ENCODE measurements at places on chromosomes 11 and 22.

DNA sequence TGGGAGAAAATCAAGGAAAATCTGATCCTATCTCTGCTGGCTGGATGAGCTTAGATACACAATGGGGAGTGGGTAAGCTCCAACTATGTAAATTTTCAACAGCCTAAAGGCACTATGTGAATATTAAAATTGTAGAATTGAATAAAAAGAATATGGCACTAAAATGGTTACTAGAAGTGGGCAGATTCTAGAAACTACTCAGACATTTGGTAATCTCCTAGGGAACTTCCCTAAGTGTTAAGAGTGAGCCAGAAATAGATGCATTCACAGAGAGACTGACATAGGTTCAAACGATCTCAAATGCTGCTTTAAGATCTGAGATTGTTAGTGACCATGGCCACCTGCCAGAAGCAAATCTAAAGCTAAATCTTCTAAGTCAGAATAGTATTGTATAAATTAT lies 4.3 kb upstream of the OR52E1 start:
- DNase-seq, result no peak

- DNase-seq, result no peak
Observed at GRCh38 chr11:66956689-66957290, 1.4 kb downstream of the PC start.

- DNase-seq, result no peak
Observed at GRCh38 chr22:28018461-28018927, 99.4 kb upstream of the PITPNB start.

DNA sequence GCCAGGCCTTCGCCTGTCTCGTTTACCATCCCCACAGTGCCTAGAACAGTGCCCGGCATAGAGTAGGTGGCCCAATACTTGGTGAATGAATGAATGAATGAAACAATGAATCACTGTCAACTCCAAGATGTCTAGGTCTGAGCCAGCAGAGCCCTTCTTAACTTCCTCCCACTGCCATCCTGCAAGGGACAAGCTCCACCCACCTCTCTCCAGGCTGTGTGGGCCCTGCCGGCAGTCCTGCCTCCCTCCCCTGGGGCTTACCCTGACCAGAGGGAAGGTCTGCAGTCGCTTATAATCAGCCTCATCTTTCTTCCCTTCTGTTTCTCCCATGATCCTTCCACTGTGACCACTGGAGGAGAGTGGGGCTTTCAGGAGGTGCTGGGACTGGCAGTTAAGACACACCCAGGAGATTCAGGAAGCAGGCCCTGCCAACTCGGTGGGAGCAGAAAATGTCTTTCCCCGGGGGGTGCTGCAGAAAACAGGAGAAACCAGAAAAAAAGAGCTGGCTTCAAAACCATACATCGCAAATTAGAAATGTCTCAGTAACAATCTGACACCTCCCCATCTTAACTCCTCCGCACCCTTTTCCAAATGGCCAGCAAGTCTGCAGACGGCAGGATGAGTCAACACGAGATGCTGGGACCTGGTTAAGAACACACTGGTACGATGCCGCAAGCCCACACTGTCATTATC lies 11.4 kb downstream of the DNAL4 start:
- no peak for DNase-seq

- DNase-seq, result no peak
Observed at GRCh38 chr22:19606332-19607191, 82.4 kb upstream of the CLDN5 start.

DNA sequence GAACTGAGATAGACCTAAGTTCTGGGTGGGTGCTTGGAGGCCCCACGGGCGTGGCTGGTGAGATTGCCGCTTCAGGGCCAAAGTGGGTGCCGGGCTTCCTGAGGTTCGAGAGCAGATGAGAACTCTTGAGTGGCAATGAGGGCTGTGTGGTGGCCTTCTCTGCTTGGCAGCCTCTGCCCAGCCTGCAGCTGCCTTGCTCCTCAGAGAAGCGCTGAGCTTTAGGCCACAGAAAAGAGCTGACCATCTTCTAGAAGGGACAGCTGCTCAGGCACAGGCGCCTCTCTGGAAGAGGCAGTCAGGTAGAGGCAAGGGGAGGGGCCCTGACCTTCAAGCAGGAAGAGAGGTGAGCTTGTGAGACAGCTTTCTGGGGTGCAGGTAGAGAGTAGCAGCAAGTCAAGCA lies 72.8 kb downstream of the MED15 start:
- no peak for DNase-seq

DNA sequence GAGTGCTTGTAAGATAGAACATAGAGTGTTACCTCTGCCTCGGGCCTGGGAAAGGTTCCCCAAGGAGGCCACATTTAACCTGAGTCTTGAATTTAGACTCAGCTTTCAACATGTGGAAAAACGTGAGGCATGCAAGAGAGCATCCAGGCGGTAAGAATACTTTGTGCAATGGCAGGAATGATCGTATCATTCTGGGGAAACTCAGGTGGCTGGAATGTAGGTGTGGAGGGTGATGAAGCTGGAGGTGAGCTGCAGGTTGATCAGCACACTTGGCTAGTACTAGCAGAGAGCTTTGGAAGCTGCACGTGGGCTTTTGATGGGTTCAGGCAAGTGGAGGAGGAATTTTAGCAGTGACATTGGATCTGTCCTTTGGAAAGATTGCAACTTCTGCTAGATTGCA lies 270.3 kb upstream of the RAG2 start:
- no peak for DNase-seq

DNA sequence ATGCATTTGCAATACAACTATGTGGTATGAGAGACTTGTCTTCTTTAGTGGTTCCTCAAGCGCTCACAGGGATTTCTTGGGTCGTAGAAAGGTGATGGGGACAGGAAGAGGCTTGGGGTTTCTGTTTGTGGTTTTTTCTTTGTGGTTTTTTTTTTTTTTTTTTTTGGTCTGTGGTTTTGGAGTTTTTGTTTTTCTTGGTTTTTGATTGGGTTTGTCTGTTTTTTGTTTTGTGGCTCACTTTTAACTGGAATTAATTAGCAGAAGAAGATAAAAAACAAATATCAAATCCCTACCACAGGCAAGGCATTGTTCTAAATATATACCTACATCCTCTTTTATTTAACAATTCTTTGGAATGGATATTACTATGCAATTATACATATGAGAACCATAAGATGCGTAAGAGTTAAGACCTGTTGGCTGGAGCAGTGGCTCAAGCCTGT lies 5.5 kb downstream of the TTC28 start:
- DNase-seq, result no peak

DNA sequence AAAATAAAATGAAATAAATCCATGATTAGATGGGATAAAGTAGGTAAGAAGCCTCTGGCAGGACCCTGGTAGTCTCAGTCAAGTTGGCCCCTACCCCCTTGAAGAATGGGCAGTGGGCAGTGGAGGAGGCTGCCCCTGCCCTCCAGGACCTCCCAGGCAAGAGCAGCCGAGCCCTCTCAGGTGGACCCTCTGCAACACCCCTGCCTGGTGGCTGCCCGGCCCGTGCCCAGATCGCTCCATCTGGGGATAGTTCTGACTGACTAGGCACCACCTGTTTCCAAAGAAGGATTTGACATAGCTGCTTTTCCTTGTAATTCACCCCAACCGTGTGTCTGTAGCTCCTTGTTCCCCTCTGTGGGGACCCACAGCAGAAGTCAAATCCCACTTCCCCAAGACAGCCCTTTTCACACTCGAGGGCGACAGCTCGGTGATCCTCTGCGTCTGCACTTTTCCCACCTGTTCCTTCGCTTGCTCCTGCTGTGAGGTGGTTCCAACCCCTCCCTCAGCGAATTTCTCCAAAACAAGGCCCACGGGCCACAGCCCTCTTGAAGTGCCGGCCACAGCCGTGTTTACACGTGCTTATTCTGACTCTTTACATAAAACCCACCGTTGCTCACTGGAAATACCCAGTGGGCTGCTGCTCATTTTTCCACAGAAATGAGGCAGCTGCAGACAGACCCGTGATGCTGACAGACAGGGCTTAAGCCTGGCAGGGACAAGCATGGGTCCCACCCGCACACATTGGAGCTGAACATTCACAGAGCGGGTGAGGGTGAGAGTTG lies 5.5 kb upstream of the TMPRSS13 start:
- DNase-seq, result no peak

GRCh38 chr22:23217171-23218052 lies 37.1 kb downstream of the BCR start:
- DNase-seq, result no peak

DNA sequence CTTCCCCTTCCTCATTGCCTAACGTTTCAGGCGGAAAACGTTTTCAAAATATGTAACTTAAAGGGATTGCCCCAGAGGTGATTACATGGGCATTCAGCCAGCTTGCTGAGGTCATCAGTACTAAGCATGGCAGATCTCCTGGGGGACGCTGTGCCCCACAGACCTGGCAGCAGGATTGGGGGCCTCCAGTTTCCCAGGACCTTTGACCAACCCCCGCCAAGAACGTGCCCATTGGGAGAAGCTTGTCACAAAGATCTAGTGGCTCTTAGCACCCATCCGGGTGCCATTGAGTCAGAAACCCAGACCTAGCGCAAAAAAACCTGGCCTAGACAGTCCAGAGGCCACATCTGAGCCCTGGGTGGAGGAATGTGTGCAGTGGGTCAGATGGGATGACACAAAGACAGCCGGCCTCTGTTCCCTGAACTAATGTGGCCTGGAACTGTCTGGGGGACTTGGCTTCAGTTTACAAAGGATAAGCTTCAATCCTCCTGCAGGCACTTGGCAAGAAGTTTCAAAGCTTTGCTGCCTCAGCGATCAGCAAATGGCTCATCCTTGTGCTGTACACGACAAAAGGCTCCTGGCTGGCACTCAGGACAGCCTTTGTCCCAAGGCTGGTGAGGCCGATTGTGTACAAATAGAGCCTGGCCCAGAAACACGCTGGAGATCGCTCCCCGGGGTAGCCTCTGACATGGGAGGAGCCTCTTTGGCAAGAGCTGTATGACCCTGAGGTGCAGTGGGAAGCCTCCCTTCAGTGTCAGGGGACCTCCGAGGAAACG lies 9.5 kb downstream of the C1QTNF6 start:
- DNase-seq, result no peak

GRCh38 chr11:68327586-68328370 lies 15.4 kb downstream of the LRP5 start:
- DNase-seq, result no peak

DNA sequence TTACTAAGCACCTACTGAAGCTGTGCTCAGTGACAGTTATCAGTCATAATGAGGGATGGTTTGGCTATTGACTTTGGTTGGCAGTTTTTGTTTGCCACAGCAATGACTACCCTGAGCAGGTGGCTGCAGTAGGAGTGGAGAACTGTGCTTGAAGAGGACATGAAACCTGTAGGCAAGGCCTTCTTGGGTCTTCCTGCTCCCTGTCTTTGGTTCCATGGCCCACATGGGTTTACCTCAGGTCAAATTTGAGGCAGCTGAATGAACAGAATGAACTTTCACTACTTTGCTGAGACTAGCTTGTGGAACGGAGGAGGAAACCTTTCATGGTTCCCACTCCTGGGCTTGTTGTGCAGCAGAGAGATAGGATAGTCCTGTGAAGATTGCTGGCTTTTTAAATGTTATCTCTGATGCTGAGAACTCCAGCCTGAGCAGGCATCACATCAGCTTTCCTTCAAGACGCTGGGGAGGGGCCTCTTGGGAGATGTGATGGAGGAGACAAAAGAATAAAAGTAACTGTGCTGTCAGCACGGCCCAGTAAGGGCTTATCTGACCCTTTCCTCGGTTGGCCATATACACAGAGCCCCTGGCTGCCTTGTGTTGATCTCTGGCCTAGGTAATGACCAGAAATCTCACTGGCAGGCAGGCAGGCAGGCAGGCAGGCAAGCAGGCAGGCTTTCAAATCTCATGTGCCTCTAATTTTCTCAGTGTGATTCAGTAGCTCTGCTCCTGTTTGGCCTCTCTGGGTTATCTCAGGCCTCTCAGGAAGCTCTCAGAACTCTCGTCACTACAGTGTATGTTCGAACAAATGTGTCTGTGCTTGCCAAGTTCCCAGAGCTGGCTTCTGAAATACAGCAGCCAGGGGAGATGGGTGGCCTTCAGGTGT lies 12.0 kb downstream of the STIM1 start:
- no peak for DNase-seq

GRCh38 chr11:108584973-108585372 lies 8.6 kb downstream of the EXPH5 start:
- no peak for DNase-seq

All from activated T-cell treated with anti-CD3 and anti-CD28 coated beads for 1 hour (primary cell).